Hematopoietic multipotent progenitor cell treated with erythropoietin and hydrocortisone succinate and interleukin-3 and kit ligand, for 4 days (in vitro differentiated cells): ENCODE measurements at places on chromosomes 1 and 21.

DNA sequence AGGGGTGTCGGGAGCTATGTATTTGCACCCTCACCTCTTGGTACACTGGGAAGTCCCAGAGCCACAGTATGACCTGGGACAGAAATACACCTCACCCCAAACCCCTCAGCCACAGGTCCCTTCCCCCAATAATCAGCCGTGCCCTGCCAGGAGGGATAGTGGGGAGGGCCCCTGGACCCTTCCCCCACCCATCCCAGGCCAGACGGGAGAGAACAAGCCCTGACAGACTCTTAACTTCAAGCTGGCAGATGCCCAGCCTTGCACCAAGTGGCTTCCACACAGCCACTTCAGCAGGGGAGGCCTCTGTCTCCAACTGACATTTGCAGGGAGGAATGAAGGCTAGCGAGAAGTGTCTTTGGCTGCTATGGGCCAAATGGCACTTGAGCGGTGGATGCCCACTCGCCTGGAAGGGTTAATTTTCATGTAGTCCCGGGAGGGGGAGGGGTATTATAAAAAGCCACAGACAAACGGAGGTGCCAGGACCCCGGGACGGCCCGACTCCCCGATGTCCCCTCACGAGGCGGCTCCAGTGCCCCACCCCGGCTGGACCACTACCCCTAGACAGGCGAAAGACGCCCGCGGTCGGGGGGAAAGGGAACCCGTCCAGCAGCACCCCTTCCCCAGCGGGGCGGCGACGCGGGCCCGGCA lies 495 bp downstream of the SYNC start:
- DNase-seq: peak; percentile 40

- no peak for DNase-seq
Observed at GRCh38 chr1:174657411-174657810, 209.6 kb downstream of the GPR52 start.

GRCh38 chr1:180270530-180271271 lies 40.6 kb downstream of the LHX4 start:
- DNase-seq: no peak

- peak; percentile 23 for DNase-seq
Observed at GRCh38 chr1:175287377-175287776, 94.8 kb upstream of the KIAA0040 start.

GRCh38 chr1:244160455-244161235 lies 109.6 kb downstream of the ZBTB18 start:
- DNase-seq: peak; percentile 53

DNA sequence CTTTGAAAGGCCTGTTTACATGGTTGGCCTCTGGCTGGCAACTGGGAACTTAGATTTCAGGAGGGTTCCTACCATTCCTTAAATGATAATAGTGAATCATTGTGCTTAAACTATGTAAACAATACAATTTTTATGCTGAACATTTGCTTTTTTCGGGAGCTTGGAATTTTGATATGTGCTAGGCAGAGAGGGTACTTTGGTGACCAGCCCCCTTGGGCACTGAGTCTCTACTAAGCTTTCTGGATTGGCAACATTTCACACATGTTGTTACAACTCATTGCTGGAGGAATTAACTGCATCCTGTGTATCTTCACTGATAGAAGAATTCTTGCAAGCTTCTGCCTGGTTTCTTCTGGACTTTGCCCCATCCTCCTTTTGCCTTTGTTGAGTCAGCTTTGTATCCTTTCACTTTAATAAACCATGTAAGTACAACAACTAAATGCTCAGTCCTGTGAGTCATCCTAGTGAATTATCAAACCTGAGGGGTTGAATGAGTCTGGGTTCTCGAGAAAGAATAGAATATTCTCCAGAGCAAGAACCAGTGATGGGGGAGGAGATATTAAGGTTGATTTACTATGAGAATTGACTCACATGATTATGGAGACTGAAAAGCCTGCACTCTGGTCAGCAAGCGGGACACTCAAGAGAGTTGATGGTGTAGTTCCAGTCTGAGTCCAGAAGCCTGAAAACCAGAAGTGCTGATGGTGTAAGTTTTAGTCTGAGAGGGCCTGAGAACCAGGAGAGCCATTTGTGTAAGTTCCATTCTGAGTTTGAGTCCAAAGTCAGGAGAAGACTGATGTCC lies 3.1 kb upstream of the SLC16A4 start:
- no peak for DNase-seq

- no peak for DNase-seq
Observed at GRCh38 chr1:35111106-35111505, 31.9 kb downstream of the ZMYM1 start.

- no peak for DNase-seq
Observed at GRCh38 chr1:55067914-55068313, 28.6 kb downstream of the PCSK9 start.

GRCh38 chr21:31050577-31051157 lies 12.4 kb upstream of the KRTAP19-8 start:
- no peak for DNase-seq

GRCh38 chr1:59375321-59376220 lies 78.7 kb downstream of the FGGY start:
- DNase-seq: no peak

DNA sequence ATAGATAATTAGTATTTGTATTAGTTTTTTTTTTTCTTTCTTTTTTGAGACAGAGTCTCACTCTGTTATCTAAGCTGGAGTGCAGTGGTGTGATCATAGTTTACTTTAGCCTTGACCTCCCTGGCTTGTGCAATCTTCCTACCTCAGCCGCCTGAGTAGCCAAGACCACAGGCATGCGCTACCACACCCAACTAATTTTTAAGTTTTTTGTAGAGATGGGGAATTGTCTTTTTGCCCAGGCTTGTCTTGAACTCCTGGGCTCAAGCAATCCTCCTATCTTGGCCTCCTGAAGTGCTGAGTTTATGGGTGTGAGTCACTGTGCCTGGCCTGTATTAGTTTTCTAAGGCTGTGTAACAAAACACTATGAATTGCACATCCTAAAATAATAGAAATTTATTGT lies 58.3 kb downstream of the MSH4 start:
- peak; percentile 34 for DNase-seq

GRCh38 chr1:160726114-160726497 lies 12.9 kb upstream of the SLAMF7 start:
- peak; percentile 85 for DNase-seq

DNA sequence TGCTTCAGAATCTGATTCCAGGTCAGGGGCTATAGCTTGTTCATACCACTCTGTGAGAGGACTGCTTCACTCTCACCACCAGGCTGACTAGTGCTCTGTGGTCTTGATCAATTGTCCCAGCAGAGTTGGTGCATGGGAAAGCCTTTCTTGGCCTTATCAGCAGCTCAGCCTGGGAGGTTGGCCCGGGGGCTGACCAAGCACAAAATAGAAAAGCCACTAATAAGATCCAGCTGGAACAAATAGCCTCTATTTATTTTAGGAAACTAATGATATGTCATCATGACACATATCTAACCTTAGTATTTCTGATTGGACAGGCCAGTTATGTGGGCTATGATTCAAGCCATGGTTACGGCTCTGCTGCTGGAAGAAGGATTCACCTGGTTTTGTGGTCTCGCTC lies 134.2 kb downstream of the GDAP2 start:
- DNase-seq: no peak

DNA sequence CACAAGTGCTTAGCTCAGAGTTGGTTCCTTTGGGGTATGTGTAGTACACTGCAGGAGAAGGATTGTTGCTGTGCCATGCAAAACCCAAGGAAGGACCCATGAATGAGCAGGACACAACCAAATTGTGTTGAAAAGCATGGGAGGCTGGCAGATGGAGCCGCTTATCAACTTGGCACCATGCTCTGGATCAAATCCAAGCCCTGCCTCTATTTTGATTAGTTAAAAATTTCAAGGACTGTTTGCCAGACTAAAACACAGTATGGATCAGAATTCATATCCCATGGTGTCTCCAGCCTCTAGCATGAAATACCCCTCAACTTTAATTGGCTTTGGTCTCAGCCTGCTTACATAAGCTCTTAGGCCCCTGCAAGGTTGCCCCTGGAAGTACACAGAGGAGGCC lies 27.8 kb downstream of the CCDC185 start:
- DNase-seq: no peak

- peak; percentile 53 for DNase-seq
Observed at GRCh38 chr1:206708058-206708457, 23.4 kb downstream of the MAPKAPK2 start.

DNA sequence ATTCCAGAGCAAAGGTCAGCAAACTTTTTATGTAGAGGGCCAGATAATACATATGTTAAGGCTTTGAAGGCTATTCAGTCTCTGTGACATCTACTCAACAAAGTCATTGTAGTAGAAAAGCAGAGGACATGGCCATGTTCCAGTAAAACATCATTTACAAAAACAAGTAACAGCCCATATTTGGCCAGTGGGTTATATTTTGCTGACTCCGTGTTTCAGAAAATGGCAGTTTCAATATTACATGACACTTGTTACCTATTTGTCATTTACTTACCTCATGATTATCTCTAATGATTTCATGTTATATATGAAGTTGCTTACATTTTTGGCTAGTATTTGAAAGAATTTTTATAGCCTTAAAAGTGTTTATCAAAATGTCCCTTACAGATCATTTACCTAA lies 117.4 kb upstream of the B3GALT2 start:
- no peak for DNase-seq

DNA sequence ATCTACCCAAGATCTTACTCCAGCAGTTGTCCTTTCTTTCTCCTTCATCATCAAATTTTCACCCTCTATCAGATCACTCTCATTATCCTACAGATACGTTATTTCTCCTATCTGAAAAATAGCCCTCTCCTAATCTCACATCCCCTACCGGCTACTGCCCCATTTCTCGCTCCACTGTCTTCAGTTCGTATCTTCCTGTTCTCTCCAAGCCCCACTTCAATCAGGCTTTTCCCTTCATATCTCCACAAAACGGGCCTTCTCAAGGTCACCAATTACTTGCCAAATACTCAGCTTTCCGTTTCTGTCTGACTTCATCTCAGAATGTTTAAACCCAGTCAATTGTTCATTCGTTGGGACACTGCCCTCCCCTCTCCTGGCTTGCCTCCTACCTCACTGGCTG lies 32.4 kb downstream of the SLC30A1 start:
- no peak for DNase-seq

DNA sequence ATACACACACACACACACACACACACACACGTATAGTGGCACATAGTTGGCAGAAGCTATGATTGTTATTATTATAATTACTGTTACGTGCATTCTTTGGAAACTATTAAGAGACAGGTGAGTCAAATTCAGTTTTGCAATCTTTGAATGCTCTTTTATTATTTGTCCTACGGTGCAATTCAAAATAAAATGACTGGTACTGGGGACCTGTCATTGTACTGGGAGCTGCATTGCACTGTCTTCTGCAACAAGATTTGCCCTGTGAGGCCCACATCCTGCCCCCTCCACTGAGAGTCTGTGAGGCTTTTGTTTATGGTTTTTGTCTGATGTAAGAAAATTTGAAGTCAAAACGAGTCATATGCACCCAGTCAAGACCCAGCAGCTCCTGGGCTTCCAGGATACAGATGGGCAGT lies 1.9 kb downstream of the LY9 start:
- no peak for DNase-seq

GRCh38 chr1:92587445-92587844 lies 100.7 kb upstream of the GFI1 start:
- DNase-seq: no peak

DNA sequence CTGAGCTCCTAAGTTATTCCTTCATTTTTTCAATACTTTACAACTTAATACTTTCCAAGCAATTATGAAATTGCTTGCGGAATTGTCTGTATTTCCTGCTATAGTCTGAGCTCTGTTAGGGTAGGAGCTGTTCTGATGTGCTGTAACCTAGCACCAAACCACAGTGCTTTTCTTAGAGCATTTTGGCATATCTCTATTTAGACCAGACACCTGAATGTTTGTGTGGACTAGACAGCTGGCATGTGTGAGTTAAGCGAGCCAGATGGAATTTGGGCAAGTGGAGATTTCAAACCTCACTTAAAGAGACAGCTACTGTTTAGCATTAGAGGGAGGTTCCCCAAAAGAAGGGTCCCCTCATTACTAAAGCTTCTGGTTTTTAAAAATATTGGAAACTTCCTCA lies 106.1 kb downstream of the RWDD3 start:
- DNase-seq: no peak

- no peak for DNase-seq
Observed at GRCh38 chr1:2330519-2331199, 60.7 kb downstream of the MORN1 start.

DNA sequence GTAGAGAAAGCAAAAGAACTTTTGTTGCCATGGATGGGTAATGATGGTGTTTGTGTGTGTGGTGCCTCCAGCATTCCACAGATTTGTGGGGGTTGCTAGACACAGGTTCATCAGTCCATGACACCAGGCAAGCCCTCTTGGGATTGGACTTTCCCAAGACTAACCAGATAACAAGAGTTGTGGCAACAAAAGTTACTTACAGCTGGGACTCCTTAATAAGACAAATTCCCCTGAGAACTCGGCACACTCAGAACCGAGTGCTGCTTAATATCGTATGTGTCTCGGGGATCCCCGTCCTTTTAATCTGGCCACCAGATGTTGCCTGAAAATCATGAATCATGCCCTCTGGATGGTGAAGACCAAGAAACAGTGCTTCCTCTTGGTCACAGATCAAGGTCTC lies 193.3 kb downstream of the AJAP1 start:
- DNase-seq: no peak

- DNase-seq: peak; percentile 8
Observed at GRCh38 chr21:31354604-31355443, 10.8 kb upstream of the TIAM1 start.

DNA sequence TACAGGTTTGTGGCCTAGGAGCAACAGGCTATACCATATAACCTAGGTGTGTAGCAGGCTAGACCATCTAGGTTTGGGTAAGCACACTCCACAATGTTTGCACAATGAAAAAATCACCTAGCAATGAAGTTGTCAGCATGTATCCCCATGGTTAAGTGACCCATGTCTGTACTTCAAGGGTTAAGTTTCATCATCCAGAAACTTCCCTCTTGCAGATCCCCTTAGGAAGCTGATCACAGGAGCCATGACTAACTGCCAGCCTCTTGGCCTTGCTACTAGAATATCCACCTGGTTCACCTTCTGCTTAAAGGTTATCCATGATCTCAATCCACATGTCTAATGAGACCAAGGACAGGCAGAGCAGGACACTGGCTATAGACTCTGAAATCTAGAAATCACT lies 3.5 kb upstream of the UBXN10 start:
- no peak for DNase-seq

DNA sequence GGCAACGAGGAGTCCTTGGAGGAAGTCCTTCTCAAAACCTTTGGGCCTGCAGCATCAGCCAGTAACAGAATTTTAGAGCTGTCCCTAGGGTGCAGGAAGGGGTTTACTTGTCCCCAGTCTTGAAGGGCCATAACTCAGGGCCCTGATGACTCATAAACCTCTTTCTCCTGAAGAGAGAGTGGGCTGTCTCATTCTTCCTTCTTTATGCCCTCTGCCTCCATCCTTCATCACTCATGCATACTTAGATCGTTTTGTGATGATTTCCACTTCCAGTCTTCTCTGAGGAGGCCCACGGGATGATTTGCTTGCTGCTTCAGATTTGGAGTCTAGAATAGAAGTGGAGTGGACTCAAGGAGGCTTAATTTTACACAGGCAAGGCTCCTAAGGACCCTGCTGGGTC lies 60.2 kb downstream of the NDUFS5 start:
- DNase-seq: no peak

DNA sequence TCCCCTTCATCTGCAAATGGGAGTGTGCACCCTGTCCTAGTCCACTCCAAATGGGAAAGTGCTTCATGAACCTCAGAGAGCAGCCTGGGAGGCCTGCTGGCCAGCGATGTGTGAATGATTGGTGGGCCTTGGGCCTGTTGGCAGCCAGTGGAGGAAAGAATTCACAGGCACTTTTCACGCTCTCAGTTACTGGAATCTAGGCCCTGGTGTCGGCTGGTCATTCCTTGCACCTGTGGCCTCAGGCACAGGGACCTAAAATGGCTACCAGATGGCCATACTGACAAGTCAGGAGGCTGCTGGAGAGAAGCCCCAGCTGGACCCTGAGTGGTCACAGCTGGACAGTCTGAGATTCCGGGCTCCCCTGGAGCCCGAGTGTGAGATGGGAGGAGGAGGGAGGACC lies 18.4 kb upstream of the EDN2 start:
- no peak for DNase-seq
